ENCODE measurements at places on chromosomes 16 and 17.

DNA sequence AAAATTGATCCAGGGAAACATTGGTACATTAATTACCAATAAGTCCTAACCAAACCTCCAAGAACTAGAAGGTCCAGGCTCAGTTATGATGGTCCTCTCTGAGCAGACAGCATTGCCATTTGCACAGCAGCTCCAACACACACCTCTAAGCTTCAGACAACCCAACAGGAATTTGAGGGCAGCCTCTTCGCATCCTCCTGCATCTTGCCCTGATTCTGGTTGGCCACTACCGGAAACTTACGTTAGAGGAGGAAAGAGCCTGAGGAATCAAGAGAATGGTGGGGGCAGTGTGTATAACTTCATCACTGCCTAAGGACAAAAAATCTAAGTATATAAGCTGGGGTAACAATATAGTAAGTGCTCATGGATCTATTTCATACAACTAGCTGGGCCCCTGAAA lies 15.7 kb downstream of the FAM117A start:
- DNase-seq = no peak

GRCh38 chr17:44363613-44364159 lies at the start of gene FAM171A2:
Gene FAM171A2 (minus strand): TSS chr17:44363853. CDS start chr17:44363714, 139 bp downstream.
- peak; percentile 37 for DNase-seq

GRCh38 chr16:89541792-89542191 lies 18.7 kb upstream of the RPL13 start:
- DNase-seq = no peak

DNA sequence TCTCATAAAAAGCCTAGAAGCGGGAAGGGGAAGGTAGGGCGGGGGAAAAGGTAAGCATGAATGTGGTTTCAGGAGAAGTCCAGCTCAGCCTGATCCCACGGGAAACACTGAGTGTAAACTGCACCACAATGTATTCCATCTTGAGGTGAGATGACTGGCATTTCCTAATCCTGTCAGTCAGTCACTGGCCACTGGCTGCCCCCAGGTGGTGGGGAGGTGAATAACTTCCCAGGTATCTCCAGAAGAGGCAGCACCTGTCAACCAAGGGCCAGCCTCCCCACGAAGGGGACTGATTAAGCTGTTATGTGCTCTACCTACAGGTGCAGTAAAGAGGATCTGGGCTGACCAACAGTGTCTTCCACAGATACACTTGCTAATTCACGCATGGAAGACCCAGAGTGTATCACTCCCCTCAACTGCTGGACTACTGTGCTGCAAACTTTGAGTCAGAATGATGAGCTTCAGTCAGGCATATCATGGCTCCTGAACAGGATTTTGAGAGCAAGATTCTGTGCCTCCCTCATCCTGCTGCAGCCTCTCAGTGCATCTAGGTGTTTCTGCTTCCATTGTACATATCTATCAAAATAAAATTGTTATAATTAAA lies 108.5 kb upstream of the CCL2 start:
- DNase-seq = peak; percentile 20

- DNase-seq = no peak
Observed at GRCh38 chr16:53726625-53727024, 22.7 kb downstream of the FTO start.

GRCh38 chr16:81996664-81997509 lies 14.4 kb downstream of the SDR42E1 start:
- DNase-seq = no peak

DNA sequence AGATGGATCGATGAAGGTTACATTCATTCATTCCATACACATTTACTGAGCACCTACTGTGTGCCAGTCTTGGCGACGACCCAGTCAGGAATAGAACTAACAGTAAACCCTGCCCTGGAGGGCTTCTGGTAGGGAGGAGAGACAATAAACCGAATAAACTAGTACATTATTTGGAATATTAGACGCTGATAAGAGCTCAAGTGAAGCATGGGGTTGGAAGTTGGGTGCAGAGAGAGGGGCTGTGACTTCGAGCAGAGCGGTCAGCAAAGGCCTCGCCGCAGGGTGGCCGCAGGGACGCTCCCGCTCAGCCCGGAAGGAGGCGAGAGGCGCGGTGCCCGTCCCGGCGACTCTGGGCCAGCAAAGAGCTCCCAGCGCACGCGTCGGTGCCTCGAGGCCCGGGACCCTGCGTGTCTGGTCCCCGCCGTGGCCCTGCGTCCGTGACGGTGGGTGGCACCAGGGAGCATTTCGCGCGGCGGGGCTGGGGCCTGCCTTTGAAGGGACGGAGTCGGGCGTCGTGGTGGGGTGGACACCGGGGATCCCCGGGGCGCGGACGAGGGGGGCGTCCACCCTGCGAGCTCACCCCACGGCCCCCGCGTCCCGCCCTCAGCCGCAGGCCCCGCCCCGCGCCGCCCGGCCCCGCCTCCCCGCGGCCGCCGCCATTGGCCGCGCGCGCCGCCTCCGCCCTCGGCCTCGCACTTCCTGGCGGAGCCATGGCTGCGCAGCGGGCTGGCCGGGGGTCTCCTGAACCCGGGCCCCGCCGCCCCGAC lies at the start of gene KLHL36:
Gene KLHL36, plus strand, starts transcription at position 684 of the 767 bp plus-strand sequence. CDS start 2,357 bp downstream, outside the sequence.
- peak; percentile 54 for DNase-seq

- no peak for DNase-seq
Observed at GRCh38 chr17:66898536-66898935, 63.6 kb downstream of the CACNG5 start.

- no peak for DNase-seq
Observed at GRCh38 chr17:55478971-55479370, 32.3 kb downstream of the SMIM36 start.

DNA sequence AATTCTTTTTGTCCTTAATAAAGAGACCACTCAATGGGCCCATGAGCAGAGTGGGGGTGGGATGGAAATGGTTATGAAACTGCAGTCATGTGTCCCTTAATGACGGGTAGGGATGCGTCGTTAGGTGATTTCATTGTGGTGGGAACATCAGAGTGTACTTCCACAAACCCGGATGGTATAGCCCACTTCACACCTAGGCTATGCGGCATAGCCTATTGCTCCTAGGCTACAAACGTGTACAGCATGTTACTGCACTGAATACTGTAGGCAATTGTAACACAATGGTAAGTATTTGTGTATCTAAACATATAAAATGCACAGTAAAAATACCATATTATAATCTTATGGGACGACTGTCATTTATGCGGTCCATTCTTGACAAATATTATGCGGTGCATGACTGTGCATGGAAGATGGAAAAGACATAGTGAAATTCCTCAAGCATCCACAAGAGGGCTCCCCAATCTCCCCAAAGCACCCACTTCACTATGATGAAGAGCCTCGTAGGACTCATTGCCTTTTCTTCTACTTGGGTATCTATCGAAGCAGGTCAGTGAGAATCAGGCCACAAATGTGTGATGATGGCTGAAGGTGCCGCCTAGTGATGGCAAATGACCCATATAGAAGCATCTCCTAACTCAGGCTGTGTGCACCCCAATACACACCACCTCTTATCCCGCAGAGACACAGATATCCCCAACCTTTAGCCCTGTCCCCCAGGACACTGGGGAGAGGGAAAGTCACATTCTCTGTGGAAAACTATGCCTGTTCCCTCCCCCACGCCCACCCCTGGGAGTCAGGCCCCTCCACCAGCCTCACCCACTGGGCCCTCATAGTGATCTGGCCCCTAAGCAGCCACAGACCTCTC lies 43.5 kb downstream of the TBX21 start:
- DNase-seq = no peak

DNA sequence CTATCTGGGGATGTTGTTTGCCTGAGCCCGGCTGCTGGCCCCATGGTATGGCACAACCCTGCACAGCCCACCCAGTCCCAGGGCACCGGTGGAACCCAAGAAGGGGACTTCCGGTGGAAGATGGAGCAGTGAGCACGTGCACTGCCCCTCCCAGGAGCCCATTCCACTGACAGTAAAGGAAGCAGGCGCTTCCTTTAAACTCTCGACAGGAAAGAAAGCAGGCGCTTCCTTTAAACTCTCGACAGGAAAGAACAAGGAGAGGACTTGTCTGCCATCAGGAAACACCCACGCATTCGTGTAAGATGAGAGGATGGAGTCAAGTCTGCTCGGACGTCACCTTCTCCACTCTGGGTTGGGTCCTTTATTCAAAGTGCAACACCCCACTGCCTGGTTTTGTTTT lies 53.7 kb downstream of the IL21R start:
- no peak for DNase-seq

DNA sequence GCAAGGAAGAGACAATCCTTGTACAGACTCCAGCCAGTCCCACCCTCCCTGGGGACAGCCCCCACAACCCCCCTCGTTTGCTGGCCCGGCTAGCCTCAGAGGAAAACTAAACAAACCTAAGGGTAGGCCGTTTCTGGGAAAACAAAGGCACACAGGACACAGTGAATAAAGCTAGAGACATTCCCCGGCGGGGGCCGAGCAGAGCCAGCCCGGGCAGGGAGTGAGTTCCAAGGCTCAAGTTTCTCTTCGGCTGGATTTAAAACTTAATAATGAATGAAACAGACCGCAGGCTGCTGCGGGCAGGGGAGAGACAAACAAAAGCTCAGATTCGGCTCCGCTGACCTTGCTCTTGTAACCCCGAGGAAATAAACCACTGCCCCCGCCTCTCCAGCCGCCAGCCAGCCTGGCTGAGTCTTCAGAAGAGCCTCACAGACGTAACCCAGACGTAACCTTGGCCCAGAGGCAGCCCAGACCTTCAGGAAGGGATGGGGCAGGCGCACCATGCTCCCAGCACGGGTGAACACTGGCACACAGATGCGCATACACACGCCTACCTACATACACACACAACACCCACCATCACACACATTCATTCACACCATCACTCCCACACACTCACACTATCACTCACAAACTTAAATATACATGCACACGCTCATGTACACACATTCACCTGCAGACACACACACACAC lies 216.0 kb downstream of the ZNF423 start:
- no peak for DNase-seq

GRCh38 chr17:40597556-40598300 lies 32.5 kb upstream of the CCR7 start:
- DNase-seq = no peak

DNA sequence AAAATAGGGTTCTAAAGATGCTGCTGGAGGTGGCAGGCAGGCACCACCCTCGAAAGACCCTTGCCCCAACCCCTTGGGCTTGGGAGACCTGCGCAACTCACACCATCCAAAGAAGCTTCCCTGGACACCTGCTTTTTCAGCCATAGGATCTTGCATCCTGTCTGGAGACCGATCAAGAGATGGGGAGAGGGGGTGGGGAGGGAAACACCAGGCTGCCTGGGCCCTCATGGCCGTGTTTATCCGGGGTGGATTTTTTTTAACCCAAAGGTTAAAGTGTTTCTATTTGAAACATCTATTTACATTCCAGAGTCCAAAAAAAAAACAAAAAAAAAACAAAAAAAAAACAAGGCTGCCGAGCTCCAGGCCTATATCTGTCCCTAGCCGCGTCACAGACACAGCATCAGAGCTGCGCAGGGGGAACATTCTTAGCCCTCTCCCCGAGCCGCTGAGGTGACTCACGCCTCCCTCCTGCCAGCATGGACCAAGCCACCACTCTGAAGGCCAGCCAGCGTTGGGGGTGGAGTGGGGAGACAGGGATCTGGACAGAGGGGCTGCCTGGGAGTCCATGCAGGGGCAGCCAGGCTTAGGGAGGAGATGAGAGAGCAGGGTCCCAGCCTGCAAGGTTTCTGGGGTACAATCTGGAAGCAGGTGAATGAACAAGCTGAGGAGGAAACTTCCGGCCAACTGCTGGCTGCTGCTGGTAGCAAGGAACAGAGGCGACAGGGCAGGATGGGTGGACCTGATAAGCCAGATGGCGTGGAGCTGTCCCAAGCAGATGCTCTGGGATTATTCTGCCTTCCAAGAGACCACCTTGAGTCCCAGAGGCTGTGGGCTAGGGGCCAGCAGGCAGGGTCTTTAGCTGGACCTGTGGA lies 14.8 kb downstream of the HDAC5 start:
- DNase-seq = no peak

DNA sequence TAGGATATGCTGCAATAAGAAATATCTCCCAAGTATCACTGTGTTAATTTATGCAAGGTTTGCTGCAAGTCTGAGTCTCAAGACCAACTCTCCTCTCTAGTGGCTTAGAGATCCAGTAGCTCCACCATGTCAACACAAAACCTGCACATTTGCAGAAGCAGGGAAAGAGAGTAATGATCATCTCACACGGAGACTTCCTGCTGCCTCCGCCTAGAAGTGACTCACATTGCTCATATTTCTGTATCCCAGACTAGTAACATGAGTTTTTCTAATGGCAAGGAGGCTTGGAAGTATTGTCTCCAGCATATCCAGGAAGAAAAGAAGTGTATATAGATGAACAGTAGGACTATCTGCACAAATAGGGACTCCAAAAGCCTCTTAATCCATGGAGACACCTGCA lies 15.0 kb upstream of the IRX6 start:
- no peak for DNase-seq

GRCh38 chr17:71983828-71984227 lies 137.0 kb upstream of the SOX9 start:
- no peak for DNase-seq

- no peak for DNase-seq
Observed at GRCh38 chr17:965311-965989, 14.1 kb downstream of the NXN start.

- no peak for DNase-seq
Observed at GRCh38 chr16:22787466-22788192, 26.3 kb upstream of the HS3ST2 start.

DNA sequence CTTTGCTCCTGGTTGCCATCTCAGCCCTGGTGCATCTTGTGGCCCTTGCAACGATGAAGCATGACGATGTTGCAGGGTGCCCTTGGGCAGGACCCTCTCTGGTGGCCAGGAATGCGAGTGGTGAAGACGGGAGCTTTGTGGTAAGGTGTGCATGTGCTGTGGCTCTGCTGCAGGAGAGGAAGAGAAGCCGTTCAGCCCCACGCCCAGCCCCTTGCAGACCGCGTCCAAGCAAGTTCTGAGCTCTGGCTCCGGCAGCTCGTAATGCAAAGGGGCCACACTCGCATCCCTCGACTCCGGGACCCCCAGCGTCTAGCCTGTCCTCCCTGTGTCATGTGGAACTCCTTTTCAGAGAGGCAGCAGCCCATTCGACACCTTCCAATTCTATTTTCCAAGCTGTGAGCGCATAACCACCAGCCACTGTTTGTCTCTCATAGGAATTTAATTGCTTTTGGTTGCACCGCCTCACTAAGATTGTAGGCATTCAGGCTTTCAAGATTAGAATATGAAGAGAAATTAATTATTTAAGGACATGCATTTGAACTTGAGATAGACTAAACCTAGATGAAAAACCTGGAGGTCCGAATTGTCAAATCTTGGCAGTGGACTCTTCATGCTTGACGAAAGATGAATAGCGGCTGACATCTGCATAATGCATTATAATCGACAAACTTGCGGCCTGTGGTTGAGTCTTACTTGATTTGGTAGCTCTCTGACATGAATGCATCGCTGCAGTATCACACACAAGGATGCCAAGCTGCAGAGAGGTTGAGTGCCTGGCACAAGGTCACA lies 21.1 kb upstream of the KCNG4 start:
- no peak for DNase-seq
